ENCODE measurements at places on chromosomes 4 and X. TPM values are rescaled to one million over a fixed set of nuclear protein-coding genes. Genes with fewer than 3 reads are reported as not detected.

MFAP3L gene
- total RNA-seq, result 0.32 TPM

NDP gene
- total RNA-seq, result not detected

STAG2 gene
- total RNA-seq, result 101 TPM

HPGD gene
- 13.8 TPM for total RNA-seq

ASB5 gene
- total RNA-seq, result not detected

IGFBP7 gene
- total RNA-seq, result not detected

AFF1 gene
- 72.1 TPM for total RNA-seq

G6PD gene
- 72.7 TPM for total RNA-seq

SPARCL1 gene
- total RNA-seq, result not detected

TMEM150C gene
- total RNA-seq, result not detected

CCDC120 gene
- total RNA-seq, result 6.5 TPM
